SK-N-DZ (cell line): ENCODE measurements at places on chromosomes 1 and 21.

- no peak for DNase-seq
Measured at GRCh38 chr1:17607644-17608581, 68.4 kb downstream of the ARHGEF10L start.

DNA sequence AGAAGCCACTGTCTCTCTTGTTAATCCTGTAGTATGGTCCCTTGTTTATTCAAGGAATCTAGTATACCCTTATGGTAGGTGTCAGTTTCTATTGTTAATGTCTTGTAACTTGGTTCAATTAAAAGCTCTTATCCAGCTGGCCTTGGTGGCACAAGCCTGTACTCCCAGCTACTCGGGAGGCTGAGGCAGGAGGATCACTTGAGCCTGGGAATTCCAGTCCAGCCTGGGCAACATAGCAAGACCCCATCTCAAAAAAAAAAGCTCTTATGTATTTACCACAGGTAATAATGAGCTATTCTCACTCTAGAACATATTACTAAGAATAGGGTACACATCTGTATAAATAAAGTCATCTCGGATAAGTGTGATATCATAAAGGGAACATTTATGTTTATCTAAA is 46.5 kb downstream of the TMEM200B start:
- DNase-seq, result no peak

GRCh38 chr1:38530957-38531356 is 328.6 kb downstream of the RRAGC start:
- no peak for DNase-seq

DNA sequence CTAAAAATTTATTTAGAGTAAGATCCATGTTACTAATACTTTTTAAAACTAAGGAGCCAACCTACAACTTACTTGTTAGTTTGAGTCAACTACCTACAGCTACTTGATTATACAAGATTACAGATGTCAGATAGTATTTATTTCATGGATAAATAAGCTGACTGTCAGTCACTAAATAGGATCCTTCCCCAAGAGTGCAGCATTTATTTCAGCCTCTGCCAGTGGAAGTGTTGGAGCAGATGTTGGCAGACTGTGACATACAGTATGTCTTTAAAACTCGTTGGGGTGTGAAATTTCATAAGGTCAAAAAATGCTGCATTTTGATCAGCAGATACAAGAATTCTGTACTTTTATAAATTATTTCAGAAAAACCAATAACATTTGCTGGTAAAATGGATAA is 156.2 kb downstream of the AKT3 start:
- no peak for DNase-seq

DNA sequence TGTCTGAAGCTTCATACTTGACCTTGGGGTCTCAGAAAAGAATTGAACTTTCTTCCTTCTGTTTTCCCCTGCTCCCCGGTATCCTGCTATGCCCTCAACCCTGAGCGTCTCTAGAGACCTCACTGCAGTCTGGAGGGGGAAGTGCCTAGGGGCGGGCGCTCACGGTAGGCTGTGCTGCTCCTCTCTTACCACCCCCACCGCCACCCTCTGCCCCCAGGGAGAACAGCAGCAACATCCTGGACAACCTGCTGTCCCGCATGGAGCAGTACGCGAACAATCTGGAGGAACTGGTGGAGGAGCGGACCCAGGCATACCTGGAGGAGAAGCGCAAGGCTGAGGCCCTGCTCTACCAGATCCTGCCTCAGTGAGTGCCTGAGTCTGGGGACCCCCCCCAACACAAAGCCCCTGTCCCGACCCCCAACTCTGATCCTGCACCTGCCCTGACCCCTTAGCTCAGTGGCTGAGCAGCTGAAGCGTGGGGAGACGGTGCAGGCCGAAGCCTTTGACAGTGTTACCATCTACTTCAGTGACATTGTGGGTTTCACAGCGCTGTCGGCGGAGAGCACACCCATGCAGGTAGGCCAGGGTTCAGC is 10.3 kb downstream of the NPR1 start:
- DNase-seq, result no peak

DNA sequence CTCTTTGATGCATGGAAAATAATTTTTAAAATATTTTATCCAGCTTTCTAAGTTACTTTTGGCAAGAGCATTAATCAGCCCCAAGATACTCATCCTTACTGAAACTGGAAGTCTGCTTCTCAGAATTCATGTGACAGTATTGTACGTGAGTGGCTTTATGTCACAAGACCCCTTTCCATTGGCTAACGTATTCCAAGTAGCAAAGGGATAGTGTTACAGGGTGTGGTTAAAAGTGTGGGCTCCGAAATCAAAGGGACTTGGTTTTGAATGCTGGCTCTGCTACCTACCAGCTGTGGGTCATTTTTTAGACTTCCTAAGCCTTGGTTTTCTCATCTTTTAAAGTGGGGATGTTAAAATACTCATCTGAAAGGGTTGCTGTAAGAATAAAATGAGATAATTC is 91.7 kb downstream of the RHOU start:
- no peak for DNase-seq

GRCh38 chr1:55117941-55118340 is 78.6 kb downstream of the PCSK9 start:
- no peak for DNase-seq

- DNase-seq, result no peak
Measured at GRCh38 chr1:225119307-225119706, 189.8 kb downstream of the DNAH14 start.

GRCh38 chr1:170402476-170403311 is 129.3 kb upstream of the GORAB start:
- DNase-seq, result no peak

DNA sequence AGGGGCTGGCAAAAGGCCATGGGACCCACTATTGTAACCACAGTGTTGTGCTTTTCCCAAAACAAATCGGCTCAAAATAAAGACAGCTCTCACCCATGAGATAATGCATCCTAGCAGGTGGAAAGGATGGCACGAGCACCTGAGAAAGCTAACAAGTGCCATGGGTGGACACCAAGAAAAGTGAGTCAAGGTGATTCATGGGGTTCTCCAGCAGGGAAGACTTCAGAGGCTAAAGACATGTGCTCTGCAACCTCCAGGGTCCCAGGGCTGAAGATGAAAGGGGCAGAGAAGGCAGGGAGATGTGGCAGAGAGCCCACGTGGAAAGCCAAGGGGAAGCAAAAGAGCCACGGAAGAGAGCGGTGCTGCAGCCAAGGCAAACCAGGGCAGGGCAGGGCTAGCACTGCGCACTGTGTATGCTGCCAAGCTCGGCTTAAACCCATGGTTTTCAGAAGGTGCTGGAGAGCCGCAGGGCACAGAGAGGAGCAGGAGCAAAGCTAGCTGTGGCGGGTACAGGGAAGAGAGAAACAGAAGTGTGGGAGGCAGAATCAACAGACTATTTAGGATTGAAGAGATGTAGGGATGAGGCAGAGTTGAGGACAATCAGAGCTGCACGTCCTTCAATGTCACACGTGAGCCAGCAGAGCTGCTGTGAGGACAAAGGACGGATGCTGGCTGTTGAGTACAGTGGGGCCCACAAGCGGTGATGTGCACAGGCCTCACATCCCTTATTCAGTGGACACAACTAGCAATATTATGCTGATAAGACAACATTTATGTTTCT is 41.8 kb upstream of the C1orf198 start:
- DNase-seq, result no peak

GRCh38 chr1:59020151-59020997 is 236.5 kb upstream of the JUN start:
- no peak for DNase-seq

- no peak for DNase-seq
Measured at GRCh38 chr1:1092894-1093609, 18.9 kb upstream of the RNF223 start.

GRCh38 chr1:184975208-184975870 is 1.0 kb upstream of the NIBAN1 start:
- DNase-seq, result no peak

GRCh38 chr1:202016022-202016810 is 5.8 kb downstream of the ELF3 start:
- no peak for DNase-seq

DNA sequence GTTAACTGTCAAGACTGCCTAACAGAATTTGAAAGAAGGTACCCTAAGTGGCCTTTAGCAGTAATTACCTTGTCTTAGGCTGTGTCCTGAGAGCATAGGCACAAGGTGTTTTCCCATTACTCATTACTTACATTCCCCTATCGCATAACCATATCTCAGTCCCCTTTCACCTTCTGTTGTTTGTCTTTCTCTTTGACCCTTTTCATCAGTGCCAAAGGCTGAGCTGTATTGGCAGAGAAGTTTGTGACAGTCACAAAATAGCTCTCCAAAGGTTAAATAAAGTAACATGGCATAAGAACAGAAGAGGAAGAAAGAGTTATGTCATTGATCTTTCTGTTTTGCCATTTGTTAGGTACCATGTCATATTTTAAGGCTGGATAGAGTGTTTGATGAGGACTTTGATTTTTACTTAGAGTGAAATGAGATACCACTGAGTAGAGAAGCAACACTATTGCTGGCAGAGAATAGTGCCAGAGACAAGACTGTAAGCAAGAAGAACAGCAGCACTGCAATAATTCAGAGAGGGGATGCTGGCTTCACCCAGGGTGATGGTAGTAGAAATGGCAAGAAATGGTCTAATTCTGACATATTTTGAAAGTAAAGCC is 497.8 kb downstream of the TTLL7 start:
- DNase-seq, result peak; percentile 97

- no peak for DNase-seq
Measured at GRCh38 chr1:42937141-42937696, 21.4 kb downstream of the SLC2A1 start.

- no peak for DNase-seq
Measured at GRCh38 chr1:156241311-156241811, 623 bp upstream of the BGLAP start.

- no peak for DNase-seq
Measured at GRCh38 chr21:45254460-45254930, 33.2 kb downstream of the POFUT2 start.

GRCh38 chr1:24383381-24383940 is 30.1 kb downstream of the STPG1 start:
- DNase-seq, result no peak

GRCh38 chr1:84753516-84754385 is 63.5 kb upstream of the SSX2IP start:
- DNase-seq, result peak; percentile 61

GRCh38 chr21:34791776-34792503 is 123.1 kb downstream of the CLIC6 start:
- DNase-seq, result no peak

GRCh38 chr1:224450561-224451350 is 16.2 kb upstream of the WDR26 start:
- no peak for DNase-seq

- DNase-seq, result no peak
Measured at GRCh38 chr1:228263636-228264035, 55.8 kb downstream of the OBSCN start.

GRCh38 chr21:21439761-21440160 is 441.6 kb downstream of the NCAM2 start:
- DNase-seq, result no peak

DNA sequence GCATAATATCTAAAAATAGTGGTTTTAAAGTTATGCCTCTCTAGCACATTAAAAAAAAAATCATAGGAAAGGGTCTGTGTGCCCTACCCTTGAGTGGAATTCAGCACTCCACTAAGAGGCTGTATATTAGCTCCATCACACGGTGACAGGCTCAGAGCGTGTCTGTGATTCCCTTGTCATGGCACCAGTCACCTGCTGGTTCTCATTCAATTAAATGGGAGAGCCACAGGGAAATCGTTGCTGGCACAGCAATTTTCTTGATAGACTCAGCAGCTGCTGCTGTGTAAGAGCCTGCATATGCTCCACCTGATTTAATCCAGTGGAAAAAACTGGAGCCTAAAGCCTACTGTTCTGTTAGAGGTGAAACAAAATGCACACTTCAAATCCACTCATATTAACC is 9.5 kb downstream of the ATP6V1G3 start:
- peak; percentile 89 for DNase-seq

GRCh38 chr1:48038270-48038767 is 41.1 kb upstream of the TRABD2B start:
- DNase-seq, result no peak

GRCh38 chr1:14015917-14016316 is 315.9 kb downstream of the PRDM2 start:
- no peak for DNase-seq

GRCh38 chr21:39818557-39818956 is 48.7 kb upstream of the PCP4 start:
- DNase-seq, result no peak

DNA sequence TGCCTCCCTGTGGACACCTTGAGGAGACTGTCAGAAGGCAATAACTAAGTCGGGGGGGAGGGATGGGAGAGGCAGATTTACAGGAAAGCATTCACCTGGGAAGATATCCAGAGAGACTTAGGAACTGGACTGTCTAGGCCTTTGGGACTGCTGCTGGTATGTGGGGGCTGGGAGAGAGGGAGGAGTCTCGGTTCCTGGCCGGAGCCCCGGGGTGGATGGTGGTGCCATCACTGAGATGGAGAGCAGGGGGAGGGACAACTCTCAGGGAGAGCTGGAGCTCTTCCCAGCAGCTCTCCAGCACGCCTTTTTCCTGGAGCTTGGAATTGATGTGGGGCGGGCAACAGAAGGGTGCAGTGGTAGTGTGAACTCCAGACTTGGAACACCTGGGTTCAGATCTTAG is 22.1 kb downstream of the PTPRF start:
- no peak for DNase-seq

DNA sequence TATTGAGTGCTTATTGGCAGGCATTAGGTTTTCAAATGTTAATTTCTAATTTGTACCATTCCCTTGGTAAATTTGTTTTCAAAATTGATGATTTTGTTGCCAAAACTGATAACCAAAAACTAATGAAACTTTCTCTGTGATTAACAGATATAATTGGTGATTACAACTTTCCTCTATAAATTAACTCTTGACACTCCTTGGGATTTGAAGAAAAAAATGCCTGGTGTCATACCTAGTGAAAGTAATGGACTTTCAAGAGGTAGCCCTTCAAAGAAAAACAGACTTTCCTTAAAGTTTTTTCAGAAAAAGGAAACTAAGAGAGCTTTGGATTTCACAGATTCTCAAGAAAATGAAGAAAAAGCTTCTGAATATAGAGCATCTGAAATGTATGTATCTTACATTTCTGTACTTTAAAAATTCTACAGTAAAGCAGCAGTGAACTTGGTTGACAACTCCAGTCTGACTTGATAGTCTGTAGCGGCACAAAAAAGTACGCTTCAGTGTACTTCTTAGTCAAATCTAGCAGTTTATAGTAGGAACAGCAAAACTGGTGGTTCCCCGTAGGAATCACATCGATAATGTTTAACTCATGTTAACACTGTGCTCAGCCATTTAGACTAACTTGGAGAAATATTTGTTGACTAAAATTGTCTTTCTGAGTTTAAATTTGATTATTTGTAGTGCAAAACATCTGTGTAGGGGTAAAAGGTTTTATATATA is 3.0 kb downstream of the USP1 start:
- DNase-seq, result no peak

- no peak for DNase-seq
Measured at GRCh38 chr1:208540724-208541123, 296.5 kb upstream of the PLXNA2 start.
